Neural crest cell (in vitro differentiated cells): ENCODE measurements at places on chromosomes 7 and 10.

- DNase-seq, result peak; percentile 47
Measured at GRCh38 chr10:21315645-21316220, 209.7 kb downstream of the SKIDA1 start.

DNA sequence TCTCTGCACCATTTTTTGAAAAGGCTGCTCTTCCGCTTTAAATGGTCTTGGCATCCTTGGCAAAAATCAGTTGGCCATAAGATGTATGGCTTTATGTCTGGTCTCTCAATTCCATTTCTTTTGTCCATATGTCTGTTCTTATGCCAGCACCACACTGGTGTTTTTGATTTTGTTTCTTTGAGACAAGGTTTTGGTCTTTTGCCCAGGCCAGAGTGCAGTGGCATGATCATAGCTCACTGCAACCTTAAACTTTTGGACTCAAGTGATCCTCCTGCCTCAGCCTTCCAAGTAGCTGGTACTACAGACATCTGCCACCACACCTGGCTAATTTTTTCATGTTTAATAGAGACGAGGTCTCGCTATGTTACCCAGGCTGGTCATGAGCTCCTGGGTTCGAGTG lies 48.5 kb downstream of the ANLN start:
- DNase-seq, result no peak

GRCh38 chr7:22477876-22478450 lies 22.0 kb downstream of the STEAP1B start:
- no peak for DNase-seq

DNA sequence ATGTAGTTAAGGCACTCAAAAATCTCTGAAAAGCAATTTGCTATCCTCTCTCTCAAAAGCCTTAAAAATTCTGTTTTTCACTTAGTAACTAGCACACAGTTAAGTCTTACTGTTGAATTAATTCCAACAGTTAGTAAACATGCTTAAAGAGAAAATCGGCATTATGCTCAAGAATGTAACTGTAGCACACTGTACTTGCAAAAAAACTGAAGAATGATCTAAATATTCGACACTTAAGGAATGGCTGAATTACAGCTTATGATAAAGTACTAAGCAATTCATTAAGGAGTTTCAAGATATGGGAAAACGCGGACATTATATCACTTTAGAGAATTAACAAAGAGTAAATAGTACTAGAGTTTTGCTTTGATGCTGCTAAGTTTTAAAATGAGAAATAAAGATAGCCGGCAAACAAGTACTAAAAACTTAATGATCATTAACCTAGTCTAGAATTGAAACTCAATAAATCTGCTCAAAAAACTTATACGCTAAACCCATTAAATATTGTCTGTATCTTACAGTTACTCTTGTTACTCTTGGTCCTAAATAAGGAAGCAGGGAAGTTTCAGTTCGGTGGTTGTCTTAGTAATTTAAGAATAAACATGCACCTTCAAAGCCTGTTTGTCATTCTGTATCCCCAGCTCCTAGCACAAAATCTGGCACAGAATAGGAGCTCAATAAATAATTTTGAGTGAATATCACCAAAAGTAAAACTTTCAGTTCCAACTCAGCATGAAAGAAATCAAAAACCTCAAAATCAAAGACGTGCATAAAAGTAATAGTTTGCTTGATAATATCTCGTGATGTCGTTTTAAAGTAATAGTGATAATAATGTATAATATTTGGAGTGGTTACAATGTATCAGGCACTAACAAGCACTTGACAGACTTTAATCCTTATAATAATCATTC lies 1.2 kb downstream of the TRDMT1 start:
- no peak for DNase-seq

- no peak for DNase-seq
Measured at GRCh38 chr10:52488606-52489485, 174.8 kb downstream of the DKK1 start.

DNA sequence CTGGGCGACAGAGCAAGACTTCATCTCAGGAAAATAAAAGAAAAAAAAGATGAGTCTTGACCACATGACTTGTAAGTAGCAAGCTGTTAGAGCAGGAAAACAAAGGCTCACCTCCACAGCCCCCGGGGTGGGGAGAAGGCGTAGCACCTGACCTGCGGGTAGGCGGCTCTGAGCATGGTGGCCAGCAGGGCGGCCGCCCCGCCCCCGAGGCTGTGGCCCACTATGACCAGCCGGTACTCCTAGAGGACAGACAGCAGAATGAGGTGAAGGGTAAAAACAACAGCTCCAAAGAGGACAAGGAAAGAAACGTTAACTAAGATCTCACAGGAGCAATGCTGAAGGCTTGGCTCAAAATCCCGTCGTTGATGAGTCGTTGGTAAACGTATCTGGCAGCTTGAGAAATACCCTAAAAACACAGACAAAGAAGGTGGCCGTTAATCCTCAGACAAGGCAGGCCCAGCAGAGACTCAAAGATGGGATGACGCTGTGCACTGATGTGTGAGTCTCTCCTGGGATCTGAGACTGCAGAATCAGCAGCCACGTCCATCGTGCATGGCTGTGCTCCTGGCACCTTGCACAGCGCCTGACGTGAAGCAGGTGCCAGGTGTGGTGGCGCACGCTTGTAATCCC lies 31.1 kb downstream of the DAGLB start:
- DNase-seq, result no peak

- DNase-seq, result no peak
Measured at GRCh38 chr7:123275036-123275753, 75.4 kb upstream of the SLC13A1 start.

DNA sequence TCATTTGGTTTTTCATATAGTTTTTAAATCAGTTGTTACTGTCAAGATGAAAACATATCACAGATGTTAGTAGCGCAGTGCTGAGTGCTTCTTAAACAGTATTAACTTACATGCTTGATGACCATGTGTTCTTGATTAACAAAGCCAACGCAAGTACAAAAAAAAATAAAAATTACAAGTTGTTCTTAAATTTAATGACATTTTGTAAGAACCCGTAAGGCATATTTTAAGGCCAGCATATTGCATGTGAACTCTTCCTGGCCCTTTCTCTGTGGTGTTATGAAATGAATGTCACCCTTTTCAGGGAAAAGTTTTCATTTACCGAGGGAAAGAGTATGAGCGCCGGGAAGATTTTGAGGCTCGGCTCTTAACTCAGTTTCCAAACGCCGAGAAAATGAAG lies 140.4 kb upstream of the NPS start:
- DNase-seq, result no peak

GRCh38 chr7:44987457-44987856 lies 8.6 kb upstream of the MYO1G start:
- no peak for DNase-seq

- no peak for DNase-seq
Measured at GRCh38 chr10:78685466-78686103, 383.2 kb upstream of the ZMIZ1 start.

DNA sequence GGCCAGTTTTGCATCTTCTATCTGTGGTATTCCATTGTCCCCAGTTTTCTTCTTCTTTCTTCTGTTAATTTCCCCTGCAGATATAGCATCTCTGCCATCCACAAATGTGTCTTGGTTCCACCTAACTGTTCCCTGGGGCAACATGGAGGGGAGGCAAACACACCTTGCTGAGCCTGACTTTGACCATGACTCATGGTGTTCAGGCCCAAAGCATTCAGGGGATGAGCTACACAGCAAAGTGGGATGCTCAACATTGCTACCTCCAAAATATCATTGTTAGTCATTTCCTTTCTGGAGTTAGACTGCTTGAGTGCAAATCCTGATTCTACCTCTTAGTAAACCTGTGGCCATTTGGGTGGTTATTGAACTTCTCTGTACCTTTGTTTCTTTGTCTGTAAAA lies 542.7 kb downstream of the LRMDA start:
- DNase-seq, result no peak

- DNase-seq, result no peak
Measured at GRCh38 chr10:78828647-78829539, 239.9 kb upstream of the ZMIZ1 start.

- no peak for DNase-seq
Measured at GRCh38 chr7:90853205-90853604, 257.1 kb downstream of the CDK14 start.

DNA sequence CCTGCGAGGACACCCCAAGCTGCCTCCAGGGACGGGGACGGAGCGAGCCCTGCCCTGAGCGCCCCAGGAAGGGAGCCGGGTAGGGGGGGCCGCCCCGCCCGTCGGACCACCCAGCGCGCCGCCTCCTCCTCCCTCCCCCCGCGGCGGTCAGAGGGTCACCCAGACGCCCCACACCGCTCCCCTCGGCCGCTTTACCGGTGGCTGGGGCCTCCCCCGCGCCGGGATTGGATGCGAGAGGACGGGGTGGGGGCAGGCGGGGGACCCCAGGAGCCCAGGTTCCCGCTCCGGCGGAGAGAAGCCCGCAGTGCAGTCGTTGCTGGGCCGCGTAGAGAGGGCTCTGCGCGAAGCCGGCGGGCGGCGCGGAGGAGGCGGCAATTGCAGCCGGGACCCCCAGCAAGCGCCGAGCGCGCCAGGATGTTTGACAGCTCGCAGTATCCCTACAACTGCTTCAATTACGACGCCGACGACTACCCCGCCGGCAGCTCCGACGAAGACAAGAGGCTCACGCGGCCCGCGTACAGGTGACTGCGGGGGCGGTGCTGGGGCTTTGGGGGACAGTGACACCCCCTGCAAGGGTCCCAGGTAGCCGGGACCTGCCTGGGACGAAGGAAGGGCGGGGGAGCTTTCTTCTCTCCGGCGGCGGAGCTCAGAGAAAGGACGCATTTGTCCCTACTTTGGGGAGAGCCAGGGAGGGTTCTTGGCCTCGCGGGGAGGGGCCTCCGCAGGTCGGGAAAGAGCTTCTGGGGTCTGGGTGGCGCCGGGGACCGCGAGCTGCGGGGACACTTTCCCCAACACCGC lies at the start of gene FOXL3:
FOXL3 (plus strand) TSS at position 415 of the 798 bp plus-strand sequence; CDS start at position 415, 0 bp downstream.
- DNase-seq, result no peak

- no peak for DNase-seq
Measured at GRCh38 chr7:155011086-155011485, 8.2 kb upstream of the PAXIP1 start.

GRCh38 chr10:110762849-110763211 lies 108.9 kb upstream of the PDCD4 start:
- no peak for DNase-seq

GRCh38 chr10:5546891-5547680 lies 22.3 kb downstream of the CALML3 start:
- no peak for DNase-seq

GRCh38 chr10:113922787-113923570 lies 68.5 kb downstream of the NHLRC2 start:
- DNase-seq, result no peak

DNA sequence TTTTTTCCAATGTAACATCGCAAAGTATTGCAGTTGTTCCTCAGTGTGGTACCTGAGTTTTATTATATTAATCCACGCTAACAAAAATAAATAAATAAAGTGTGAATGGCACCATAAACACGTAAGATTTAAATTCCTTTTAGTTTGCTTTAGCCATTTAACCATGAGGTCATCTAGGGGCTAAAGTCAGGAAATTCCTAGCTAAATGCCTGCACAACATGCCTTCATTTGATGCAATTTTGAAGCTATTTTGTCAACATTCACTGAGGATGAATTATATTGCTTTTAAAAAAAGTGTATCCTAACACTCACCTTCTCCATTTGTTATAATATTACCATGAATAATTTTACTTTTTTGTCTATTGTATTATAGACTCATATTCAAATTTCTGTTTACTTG lies 714.4 kb downstream of the GATA3 start:
- no peak for DNase-seq

GRCh38 chr7:38374507-38374906 lies 101.1 kb upstream of the TARP start:
- peak; percentile 58 for DNase-seq

- no peak for DNase-seq
Measured at GRCh38 chr10:14385596-14386593, 55.2 kb upstream of the FRMD4A start.

DNA sequence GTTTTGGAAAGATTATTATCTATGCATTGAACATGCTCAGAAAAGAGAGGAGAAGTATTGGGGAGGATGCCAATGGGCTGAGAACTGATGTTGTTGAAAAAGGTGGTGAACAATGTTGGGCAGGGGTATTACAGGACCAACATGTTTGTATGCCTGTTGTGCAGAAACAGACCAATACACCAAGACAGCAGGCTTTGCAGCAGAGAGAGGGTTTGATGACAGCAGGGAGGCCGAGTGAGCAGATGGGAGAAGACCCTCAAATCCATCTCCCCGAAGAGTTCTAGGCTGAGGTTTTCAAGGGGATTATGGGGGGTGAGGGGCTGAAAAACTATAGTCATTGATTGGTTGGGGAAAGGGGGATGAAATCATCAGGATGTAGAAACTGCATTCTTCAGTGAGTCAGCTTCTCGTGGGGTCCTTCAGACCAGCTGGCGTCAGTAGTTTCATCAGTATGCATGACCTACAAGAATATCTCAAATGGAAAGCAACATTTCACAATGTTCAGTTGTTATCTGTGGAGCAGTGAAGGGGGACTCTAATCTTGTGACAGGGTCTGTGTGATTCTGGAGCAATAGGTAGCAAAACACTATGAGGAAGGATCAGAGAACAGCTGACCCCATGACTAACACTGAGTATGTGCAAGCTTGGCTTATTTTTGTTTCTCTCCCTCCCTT lies 167.8 kb downstream of the BAMBI start:
- no peak for DNase-seq

DNA sequence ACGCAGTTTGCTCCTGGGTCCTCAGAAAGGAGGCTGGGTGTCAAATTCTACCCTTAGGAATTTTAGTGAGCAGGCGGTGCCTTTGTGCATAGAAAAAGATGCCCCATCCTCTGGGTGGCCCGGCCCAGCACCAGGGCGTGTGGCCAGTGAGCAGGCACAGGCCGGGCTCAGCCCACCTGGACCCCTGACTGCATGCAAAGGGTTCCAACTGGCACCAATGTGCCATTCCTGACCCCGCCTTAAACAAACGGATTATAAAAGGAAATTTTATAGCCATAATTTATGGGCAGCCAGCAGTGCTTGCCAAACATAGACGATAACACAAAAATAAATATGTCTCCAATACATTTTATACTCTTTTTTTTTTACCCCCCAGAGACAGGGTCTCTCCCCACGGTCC lies 40.1 kb upstream of the GNA12 start:
- DNase-seq, result no peak

- no peak for DNase-seq
Measured at GRCh38 chr7:102181517-102181916, 105.2 kb upstream of the SH2B2 start.

DNA sequence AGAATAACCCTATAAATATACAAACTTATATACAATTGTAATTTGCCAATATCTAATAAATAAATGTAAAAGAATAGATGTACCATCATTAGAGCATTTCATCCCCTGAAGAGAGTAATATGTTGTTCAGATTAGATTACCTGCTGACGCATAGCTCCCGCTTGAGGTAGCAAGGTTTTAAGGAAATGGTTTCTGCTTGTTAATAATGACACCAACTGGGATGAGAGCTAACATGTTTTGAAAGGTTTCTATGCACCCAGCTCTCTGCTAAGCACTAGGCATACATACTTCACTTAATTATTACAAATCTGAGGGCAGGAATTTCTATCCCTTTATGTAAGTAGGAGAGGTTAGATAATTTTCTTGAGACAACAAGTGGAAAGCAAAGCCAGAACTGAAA lies 1003.3 kb upstream of the SORCS1 start:
- no peak for DNase-seq

DNA sequence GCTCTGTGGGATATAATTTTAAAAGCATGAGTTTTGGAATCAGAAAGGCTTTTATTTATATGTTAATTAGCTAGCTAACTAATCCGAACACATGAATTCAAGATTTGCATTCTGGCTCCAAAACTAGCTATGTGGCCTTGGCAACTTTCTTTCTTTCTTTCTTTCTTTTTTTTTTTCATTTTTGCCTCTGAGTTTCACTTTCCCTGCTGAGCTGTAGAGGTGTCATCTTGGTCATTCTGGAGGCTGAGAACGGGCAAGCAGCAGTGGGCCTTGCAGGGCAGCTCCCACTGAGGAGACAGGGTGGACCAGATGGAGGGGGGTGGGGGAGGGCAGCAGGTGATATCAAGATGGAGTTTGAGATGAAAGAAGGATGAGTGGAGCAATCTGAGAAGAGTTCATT lies 24.8 kb upstream of the SFMBT2 start:
- no peak for DNase-seq
